ENCODE measurements at places on chromosomes 5 and 9. TPM values are rescaled to one million over a fixed set of nuclear protein-coding genes. Genes with fewer than 3 reads are reported as not detected.

The ROPN1L gene
- total RNA-seq = 0.94 TPM

The PCDHGA6 gene
- total RNA-seq = 10.3 TPM

The ANKRA2 gene
- 28.0 TPM for total RNA-seq

The OBP2B gene
- not detected for total RNA-seq

The CAVIN4 gene
- 0.31 TPM for total RNA-seq

DNA sequence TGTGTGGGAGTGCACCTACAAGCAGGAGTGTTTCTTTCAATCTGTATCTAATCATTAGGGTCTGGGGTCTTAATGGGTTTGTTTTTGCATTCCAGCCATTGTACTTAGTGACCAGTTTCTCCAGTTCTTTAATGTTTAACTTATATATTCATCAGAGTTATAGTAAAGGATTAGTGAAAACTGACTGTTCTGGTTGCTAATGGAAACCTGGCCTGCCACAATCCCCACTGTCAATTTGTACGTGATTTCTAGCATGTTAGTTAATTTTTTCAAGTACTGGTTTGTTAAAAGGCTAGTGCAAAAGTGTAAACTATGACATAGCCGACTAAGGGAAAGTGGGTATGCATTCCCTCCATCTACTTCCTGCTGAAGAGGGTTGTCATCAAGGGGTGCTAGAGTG lies 276.1 kb downstream of the HTR1A start:
- no peak for DNase-seq

DNA sequence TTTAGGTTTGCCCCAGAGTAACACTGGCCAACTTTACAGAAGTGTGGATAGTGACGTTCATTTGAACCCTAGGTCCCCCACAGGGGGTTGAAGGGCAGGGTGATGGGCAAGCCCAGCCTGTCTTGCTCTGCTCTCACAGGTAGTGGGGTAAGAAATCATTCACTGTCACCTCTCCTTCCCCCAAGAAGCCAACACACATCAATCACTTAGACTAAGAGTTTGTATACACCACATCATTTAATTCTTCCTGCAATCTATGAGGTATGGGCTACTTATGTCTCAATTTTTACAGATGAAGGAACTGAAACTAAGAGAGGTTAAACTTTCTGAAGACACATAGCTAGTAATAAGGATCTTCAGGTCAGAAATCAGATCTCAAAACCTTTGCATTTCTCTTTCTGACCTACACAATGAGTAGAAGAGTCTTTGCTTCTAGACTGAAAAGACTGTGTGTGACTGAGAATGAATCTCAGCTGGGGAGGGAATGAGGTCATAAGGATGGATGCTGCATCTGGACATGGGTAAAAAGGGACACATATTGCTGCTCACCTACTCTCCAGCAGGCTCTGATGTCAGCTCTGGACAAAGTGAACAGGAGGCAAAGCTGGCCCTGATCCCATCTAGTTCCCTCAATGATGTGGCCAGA lies 81.0 kb upstream of the EQTN start:
- DNase-seq = no peak

- no peak for DNase-seq
Measured at GRCh38 chr5:66553916-66554575, 42.1 kb upstream of the MAST4 start.

GRCh38 chr5:177312649-177313181 lies 1.0 kb upstream of the MXD3 start:
- DNase-seq = peak; percentile 52

DNA sequence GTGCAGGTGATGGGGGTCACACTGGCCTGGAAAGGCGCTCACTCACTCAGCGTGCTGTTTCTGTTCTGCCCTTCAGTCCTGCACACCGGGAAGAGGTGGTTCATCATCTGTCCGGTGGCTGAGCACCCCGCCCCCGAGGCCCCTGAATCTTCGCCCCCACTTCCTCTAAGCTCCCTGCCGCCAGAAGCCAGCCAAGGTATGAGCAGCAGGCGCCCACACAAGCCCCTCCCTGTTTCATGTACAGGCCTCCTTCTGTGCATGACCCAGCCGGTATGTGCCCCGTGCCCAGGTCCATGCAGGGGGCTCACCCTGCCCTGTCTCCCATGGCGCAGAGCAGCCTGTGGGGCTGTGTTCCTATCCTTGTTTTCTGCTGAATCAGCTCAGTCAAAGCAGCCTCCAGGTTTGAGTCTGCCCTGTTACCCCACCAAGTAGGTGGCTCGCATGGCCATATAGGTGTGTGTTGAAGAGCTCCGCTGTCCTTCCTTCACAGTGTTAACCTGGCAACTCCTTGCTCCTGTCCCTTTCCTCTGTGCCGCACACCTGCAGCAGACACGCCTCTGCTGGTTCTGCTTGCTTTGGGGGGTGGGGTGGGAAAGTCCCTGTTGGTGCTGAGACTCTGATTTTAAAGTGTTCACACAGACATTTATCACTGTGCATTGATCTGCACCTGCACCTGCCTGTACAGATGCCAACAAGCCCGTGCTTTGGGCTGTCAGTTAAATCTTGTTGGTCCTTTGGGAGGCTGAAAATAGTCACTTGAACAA lies 84.8 kb downstream of the WNK2 start:
- peak; percentile 35 for DNase-seq

- DNase-seq = no peak
Measured at GRCh38 chr5:31048282-31049270, 144.9 kb upstream of the CDH6 start.

DNA sequence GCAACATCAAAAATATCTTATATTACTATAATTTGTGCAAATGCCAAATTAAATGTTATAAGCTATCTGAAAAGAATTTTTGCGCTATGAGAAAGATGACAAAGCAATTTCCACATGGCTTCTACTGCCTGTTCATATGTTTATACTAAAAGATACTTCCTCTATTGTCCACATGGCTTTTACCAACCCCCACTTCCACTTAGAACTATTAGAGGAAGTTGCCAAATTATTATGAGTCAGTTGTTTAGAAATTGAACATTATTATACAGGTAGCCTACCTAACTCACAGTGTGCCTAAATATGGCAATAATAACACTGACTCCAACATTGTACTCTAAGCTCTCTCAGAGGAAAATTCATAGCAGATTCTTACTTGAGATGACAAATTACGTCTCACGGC lies 37.6 kb upstream of the SLC27A6 start:
- no peak for DNase-seq

DNA sequence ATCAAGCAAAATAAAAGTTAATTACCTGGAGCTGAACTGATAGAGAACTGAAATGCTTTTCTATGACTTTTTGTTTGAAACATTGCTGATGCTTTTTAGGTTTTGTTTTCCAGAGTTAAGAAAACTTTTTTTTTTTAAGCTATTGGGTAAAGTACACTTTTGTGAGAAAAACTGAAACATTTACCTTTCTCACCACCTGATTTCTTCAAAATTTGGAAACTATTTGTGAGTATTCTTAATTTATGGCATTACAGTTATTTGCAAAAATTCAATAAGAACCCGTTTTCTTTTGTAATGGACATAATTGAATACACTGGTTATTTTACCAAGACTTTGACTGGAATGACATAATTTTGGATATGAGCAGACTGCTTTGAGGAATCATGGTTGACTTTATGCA lies 6.6 kb downstream of the C9orf153 start:
- no peak for DNase-seq
